ENCODE measurements at places on chromosomes 4 and X.

DNA sequence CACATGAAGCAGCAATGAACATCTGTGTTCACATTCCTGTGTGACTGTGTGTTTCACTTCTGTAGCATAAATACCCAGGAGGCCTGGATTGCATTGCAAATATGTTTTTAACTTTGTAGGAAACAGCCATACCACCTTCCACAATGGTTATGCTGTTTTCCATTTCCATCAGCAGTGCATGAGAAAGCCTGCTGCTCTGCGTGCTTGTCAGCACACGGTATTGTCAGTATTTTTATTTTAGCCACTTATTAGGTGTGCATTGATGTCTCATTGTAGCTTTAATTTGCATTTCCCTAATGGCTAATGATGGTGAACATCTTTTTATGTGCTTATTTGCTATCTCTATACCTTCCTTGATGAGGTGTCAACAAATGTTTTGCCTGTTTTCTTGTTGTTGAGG is 355.9 kb downstream of the TRIML1 start:
- no peak for DNase-seq

- DNase-seq, result peak; percentile 86
Measured at GRCh38 chr4:1683261-1683735, 815 bp downstream of the FAM53A start.

DNA sequence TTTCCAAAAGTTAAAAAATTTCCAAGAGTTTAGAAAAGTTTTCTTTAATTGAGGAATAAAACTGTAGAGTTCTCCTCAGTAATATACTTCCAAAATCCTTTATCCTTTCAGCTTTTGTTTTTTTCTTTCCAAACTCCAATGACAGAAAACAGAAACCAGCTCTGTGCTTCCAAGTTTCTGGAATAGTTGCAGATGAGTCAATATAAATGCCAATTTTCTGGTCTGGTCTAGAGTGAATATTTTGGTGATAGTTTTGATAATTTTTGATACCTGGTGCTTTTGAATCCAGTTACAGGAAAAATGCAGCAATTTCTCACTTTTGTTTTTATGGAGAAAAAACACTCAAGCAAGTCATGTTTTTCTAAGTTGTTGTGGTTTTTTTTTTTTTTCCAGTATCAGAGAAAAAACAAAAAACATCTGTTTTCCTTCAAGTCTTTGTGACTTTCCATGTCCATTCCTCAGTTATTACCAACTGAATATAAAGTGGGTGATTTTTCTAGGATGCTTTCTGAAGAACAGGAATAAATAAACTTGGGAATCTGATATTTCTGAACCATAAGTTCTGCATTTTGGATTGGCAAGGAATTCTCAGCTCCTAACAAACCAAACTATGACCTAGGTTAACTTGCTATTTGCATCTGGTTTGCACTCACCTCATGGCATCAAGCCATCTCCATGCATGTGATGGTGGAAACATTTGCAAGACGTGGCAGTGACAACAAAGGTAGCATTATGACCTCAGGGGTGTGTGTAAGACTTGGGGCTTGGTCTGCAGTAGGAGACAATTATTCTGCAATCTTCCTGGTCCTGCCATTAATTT is 139.1 kb downstream of the VEGFC start:
- DNase-seq, result no peak

GRCh38 chrX:13717700-13718472 is 16.5 kb downstream of the TRAPPC2 start:
- peak; percentile 83 for DNase-seq

GRCh38 chr4:14087459-14087858 is 459.9 kb upstream of the BOD1L1 start:
- no peak for DNase-seq

DNA sequence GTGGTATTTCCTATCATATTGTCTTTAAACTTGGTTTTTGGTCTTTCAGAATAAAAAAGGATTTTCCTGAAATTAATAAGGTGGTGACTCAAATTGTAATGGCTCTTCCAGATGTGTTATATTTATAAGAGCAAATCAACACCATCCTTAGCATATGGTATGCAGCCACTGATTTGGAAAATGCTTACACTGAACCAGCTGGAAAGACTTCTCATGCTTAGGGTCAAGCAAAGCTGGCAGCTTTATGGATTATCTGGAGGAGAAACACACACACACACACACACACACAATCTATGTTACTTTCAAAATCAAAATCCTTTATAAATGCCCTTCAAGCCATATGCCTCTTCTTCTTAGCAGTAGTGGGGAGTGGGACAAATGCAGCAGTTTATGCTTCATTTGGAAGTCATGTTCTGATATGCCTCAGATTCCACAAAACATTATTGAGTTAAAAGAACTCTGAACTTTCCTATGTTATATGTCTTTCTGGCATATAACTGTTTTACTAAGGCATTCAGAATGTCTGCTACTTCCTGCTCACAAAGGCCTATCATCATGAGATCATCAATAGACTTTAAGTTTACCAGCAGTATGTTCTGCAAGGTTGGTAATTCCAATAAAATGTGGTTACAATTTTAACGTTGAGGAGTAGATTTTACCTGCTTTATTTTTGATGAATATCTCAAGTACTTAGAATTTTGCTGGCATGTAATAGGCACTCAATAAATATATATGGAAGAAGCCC is 72.9 kb upstream of the PRDM5 start:
- DNase-seq, result no peak

DNA sequence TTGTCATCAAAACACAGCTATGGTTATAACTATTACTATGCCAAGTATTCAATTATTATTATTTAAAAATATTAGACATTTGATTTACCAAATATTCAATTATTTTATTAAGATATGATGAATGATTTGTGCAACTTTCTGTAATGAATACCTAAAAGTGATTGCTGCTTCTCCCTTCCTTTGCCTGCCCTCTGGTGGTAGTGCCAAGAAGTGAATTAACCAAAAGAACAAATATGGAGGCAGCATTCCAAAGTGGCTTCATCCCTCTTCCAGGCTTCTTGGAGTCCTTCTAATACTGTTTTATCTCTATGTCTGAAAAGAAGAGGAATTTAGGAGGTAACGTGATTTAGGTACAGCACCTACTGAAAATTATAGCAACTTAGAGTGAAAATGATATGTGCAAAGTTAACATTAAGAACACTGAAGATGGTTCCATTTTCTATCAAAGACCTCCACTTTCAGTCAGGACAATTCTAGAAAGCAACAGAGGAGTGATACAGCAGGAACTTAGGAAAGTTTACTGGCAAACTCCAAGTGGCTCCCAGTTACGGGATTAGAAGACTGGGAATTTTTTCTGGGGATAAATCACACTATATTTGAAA is 43.0 kb downstream of the ENPEP start:
- peak; percentile 24 for DNase-seq

- no peak for DNase-seq
Measured at GRCh38 chrX:95628796-95629195, 1055.8 kb upstream of the DIAPH2 start.

DNA sequence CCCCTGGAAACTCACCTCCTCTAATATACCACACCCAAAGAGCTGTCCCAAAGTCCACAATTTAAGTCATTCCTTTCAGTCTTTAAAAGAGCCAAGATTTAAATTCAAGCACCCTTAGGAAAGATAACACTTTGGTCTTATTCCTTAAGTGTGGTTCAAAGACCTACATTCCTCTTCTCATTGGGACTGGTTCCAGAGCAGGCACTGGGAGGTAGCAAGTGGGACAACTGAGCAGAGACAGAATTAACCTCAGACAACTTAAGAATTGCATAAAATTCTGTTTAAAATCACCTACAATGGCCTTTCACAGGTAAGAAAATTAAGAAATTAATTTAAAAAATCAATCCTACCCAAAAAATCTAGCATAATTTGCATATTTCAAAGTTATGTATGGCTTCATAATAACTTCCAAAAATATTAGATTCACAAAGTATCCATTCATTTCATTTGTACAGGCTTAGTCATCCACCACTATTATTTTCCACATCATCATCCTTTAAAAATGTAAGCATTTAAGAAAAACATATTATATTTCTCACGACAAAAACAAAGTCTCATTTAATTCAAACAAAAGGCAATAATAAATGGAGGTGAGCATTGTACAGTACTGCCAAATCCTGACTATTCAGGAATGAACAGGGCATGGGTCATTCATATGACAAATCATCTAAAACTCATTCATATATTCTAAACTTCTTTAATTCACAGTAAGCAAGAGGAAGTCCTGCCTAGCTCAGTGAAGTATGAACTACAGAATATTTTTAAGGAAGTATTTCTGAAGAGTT is 13.6 kb downstream of the PRSS12 start:
- peak; percentile 83 for DNase-seq

- no peak for DNase-seq
Measured at GRCh38 chr4:76581077-76581962, 146.3 kb downstream of the SHROOM3 start.

- no peak for DNase-seq
Measured at GRCh38 chrX:150984169-150984824, 1.2 kb downstream of the HMGB3 start.

DNA sequence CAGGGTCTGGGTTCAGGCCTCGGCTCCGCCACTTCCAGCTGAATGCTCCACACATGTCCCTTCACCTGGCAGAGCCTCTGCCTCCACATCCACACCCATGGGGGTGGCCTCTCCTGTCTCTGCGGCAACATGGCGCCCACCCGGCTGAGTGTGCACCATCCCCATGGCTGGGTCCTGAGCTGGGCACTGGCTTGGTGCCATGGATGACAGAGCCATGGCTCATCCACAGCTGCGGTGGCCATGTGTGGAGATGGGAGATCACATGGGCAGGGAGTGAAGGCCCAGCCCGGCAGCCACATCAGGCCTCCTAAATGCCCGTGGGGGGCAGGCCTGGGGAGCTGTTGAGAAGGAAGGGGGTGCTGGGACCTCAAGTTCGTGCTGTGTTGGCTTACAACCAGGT is 213.7 kb downstream of the AFAP1 start:
- DNase-seq, result peak; percentile 44

GRCh38 chr4:22986881-22987280 is 294.1 kb downstream of the GBA3 start:
- DNase-seq, result no peak

- DNase-seq, result no peak
Measured at GRCh38 chrX:112631892-112632291, 47.8 kb downstream of the LHFPL1 start.

GRCh38 chrX:19059067-19059466 is 63.2 kb downstream of the ADGRG2 start:
- DNase-seq, result no peak

DNA sequence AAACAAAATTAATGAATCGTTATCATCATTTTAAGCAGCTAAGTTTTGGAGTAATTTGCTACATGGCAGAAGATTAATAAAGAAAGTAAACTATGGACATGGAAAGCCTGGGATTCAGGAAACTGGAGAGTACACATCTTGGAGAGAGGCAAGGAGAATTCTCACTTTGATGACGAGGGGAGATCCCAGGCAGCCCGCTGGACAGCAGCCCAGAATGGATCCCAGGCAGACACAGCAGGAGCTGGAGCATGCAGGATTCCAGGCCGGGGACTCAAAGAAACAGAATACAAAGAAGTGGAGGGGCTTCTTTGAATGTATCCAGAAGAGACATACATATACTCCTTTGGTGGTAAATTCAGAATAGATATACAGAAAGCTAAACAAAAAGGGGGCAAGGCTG is 118.0 kb upstream of the ATP6AP2 start:
- peak; percentile 41 for DNase-seq

DNA sequence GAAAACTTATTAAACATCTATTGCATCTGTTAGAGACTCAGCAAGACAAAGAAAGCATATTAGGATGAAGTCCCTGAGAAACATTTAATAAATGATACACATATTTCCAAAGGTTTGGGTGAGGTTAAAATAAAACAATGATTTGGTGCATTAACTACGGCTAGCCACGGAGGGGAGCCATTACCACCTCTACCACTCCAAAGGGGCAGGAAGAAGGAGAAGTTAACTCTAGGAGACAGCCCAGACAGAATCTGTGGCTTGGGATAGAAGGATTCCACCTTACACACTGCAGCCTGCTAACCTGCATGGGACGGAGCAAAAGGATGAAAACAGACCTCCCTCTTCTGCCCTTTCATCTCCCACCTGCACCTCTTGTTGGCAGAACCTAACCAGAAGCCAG is 189.1 kb upstream of the C1QTNF7 start:
- peak; percentile 66 for DNase-seq

- no peak for DNase-seq
Measured at GRCh38 chrX:130091980-130092522, 18.2 kb downstream of the ELF4 start.

- DNase-seq, result peak; percentile 12
Measured at GRCh38 chrX:111244235-111244750, 26.0 kb downstream of the CAPN6 start.

DNA sequence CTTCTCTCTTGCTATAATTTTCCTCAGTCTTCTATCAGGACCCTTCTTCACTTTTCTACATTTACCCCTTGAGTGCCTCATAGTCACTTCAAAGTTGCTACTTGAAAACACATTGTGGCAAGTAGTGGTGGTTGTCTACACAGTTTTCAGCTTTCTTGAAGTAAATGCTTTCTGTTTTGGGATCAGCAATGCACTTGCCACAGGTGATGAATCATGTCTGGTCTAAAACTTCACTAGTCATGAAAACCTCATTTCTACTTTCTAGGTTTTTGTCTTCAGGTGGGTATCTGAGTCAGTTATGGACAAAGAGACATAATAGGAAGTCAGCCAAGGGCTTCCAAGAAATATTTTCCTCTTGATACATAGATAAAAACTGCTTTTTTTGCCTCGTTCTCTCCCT is 359.2 kb downstream of the CCSER1 start:
- DNase-seq, result no peak

GRCh38 chrX:68284281-68284904 is 148.9 kb downstream of the OPHN1 start:
- DNase-seq, result no peak

DNA sequence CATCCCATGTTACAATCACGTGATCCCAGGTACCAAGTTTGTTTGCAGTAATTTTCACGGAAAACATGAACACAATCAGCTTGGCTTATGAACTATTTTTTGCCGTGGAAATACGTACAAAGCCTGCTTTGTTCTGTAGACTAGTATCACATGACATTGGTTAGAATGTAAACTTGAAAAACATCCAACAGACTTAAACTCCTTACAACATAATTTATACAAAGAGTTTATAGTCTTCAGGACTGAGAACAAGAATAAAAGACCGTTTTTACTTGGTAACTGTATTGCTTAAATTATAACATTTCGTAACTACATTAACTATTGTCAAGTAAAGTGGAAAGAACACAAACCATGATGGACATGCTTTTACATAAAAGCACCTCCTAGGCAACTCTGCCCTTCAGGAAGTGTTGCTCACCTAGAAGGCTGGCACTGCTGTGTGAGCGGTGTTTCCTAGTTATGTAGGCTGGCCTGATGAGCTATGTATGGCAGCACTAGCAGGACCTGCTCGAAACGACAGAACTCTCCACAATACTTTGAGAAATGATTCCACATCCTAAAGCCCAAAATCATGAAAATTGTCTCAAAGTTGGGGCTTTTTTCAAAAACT is 41.8 kb upstream of the WDR1 start:
- DNase-seq, result no peak

All from fibroblast of skin of scalp (primary cell).